Endothelial cell of umbilical vein (primary cell): ENCODE measurements at places on chromosomes 1 and 21. TPM values are rescaled to one million over a fixed set of nuclear protein-coding genes. Genes with fewer than 3 reads are reported as not detected.

The FCGR1A gene
- not detected in 2 replicates for total RNA-seq

The NUP210L gene
- 0.07 TPM in 1 of 2 replicates, not detected in the other for total RNA-seq

The MMP23B gene
- 5.3 TPM in 1 of 2 replicates, not detected in the other for total RNA-seq

The EXTL1 gene
- total RNA-seq, result not detected in 2 replicates

The C1orf35 gene
- total RNA-seq, result 21.7 and 23.9 TPM in 2 replicates

The MYOG gene
- not detected in 2 replicates for total RNA-seq

The CD53 gene
- not detected in 2 replicates for total RNA-seq

The THEM5 gene
- not detected in 2 replicates for total RNA-seq

The CELA3B gene
- 0.48 TPM in 1 of 2 replicates, not detected in the other for total RNA-seq

The CASQ1 gene
- not detected in 2 replicates for total RNA-seq

The SH3D21 gene
- 5.1 and 7.2 TPM in 2 replicates for total RNA-seq

The FOXD3 gene
- total RNA-seq, result not detected in 2 replicates

The E2F2 gene
- 5.0 and 5.6 TPM in 2 replicates for total RNA-seq

The SRSF11 gene
- total RNA-seq, result 168 and 177 TPM in 2 replicates

The PROK1 gene
- total RNA-seq, result not detected in 2 replicates

The ZBTB48 gene
- 25.1 and 29.2 TPM in 2 replicates for total RNA-seq

The FCRLA gene
- total RNA-seq, result not detected in 2 replicates

The SERPINC1 gene
- total RNA-seq, result 0.35 TPM in 1 of 2 replicates, not detected in the other

The AGMAT gene
- 1.1 and 1.9 TPM in 2 replicates for total RNA-seq

The PAPPA2 gene
- total RNA-seq, result not detected in 2 replicates

The PRPF38B gene
- 40.5 and 46.6 TPM in 2 replicates for total RNA-seq

The GJA9 gene
- total RNA-seq, result not detected in 2 replicates

The MATN1 gene
- 0.29 TPM in 1 of 2 replicates, not detected in the other for total RNA-seq

The AGT gene
- total RNA-seq, result not detected in 2 replicates

The RGS18 gene
- total RNA-seq, result not detected in 2 replicates

The CFAP74 gene
- not detected in 2 replicates for total RNA-seq

The TARDBP gene
- total RNA-seq, result 171 and 183 TPM in 2 replicates

The IGSF5 gene
- not detected in 2 replicates for total RNA-seq

The C8B gene
- total RNA-seq, result not detected in 2 replicates

The NR0B2 gene
- not detected in 2 replicates for total RNA-seq

The PLEKHM2 gene
- total RNA-seq, result 67.5 and 71.5 TPM in 2 replicates

The DIPK1A gene
- 0.62 and 0.93 TPM in 2 replicates for total RNA-seq

The ZNF691 gene
- total RNA-seq, result 6.6 and 7.4 TPM in 2 replicates

The ETV3L gene
- not detected in 2 replicates for total RNA-seq
